ENCODE measurements at places on chromosomes 1 and 21.
A peak's percentile ranks its signal among the peaks of the same experiment; 100 is the strongest.

DNA sequence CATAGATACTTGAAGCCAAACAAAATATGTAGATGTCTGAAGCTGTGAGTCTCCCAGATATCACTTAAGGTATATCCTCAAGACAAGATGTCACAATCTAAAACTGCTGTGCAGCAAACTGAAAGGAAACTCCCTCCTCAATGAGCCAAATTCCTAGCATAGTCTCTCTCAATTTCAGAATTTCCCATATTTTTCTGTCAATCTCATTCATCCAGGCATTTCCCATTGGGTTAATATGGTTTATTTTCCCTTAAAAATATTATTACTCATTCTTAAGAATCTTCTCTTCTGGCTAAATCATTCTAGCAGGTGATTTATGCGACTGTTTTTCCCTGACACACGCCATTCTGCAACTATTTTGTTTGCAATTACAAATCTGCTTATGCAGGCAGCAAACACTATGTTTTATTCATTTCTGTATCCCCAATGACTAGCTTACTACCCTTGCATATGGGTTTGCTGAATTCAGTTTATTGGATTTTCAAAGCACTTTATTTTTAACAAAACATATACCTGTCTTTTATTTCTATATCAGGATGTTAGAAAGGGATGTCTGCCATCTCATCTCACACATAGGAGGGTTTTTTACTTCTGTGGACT, 69.9 kb downstream of the TNFSF4 start:
- peak; percentile 9 for DNase-seq

DNA sequence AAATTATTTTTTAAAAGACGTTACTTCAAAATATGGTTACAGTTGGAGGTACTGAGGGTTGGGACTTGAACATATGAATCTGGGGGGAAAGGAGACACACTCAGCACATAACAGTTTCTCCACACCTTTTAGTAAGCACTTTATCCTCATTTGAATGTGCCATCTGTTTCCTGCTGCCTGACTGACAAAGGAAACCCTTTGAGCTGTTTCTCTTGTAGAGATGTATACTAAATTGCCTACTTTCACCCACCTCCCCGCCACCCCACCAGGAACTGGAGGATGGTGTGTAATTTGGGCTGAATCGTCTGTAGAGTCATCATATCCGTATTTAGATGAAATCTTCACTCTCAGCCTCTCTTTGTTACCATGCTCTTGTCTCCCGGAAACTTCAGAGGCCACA, 108.1 kb downstream of the KAZN start:
- DNase-seq: no peak

- DNase-seq: no peak
Observed at GRCh38 chr1:230414694-230415093, 11.4 kb downstream of the PGBD5 start.

DNA sequence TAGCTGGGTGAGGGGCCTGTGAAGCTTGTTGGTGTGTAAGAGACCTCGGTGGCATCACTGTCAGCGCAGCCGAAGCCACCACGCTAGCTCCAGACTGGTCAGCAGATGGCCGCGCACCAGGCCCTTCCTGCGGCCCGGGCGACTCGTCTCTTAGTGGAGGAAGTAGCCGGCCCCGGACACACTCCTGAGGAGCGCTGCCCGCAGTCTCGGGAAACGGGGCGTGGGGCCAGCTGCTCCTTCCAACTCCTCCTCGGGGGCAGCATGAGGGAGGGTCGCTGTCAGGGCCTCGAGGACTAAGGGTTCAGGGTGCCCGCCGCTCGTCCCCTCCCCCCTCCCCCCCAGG, 20.4 kb downstream of the H3-3A start:
- no peak for DNase-seq

- no peak for DNase-seq
Observed at GRCh38 chr1:209869291-209870149, 41.7 kb downstream of the UTP25 start.

DNA sequence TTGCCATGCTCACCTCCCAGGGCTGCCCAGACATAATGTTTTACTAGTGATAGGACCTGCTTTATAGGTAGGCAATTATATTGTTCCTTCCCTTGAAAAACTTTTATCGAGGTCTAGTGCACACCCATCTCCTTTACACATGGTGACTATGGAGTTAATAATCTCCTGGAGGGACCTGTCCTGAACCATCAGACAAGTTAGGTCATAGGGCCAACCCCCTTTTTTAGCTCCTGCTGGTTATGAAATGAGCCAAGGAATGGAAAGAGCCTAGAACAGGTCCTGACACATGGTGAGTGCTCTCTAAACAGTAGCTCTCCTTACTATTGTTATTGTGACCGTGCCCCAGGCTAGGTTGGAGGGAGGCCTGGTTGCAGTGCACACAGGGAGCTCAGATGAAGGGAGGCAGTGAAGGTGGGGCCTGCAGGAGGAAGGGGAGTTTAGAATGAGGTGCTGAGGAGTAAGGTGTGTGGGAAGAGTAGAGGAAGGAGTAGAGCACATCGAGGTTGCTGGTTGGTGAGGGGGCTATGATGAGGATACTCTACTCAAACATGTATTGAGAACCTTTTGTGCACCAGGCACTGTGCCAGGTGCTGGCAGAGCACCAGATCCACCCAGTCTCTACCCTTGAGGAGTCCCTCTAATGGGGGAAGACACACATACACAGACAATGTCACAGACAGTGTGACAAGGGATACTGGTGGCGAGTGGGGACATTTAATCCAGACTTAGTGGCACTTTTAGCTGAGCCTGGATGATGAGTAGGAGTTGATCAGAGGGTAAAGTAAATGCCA, 14.1 kb upstream of the LMNA start:
- DNase-seq: no peak

- DNase-seq: no peak
Observed at GRCh38 chr1:68459091-68459490, 9.3 kb upstream of the RPE65 start.

DNA sequence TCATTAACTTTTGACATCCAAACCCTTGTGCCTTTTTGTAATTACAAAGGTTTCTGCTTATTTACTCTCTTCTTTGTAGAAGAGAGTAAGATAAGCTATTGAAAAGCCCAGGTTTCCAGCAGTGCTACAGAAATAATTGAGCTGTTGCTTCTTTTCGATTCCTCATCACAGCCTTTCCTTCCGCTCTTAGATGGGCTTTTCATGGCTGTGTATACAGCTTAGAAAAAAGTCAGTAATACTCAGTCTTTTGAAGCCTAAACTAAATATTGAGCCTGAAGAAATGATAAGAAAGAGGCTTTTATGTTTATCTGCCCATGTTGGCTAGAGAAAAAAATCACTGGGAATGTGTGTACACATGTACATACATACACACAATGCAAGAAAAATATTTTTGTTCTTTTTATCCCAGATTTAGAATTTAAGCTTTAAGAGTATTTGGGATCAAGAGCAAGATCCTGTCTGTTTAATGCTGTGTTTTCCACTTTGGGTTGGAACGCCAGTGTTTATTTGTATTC, 172.4 kb downstream of the VPS13D start:
- no peak for DNase-seq

DNA sequence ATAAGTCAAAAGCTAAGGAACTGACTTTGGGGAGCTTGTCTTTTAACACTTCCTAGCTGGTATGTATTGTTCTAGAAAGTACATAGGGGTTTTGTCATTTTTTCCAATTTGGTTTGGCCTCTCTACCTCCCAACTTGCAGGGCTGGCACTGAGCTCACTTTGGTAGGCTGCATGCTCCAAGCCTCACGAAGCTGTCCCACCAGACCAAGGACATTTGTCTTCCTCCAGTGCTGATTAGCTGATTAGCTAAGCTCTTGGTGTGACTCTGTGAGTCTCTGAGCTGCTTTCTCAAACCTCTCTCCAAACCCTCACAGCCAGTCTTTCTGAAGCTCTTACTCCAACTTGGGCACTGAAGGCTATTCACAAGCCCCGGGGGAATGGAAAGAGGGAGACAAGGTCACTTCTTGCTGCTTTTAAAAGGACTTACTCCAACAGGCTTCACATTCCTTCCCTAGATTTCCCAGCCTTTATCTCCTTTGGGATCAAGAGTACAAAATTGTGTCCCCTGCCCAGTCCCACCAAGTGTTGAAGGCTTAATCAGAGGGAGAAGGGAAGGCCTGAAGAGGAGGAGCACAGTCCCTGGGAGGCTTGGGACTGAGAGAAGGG, 893 bp upstream of the CFAP45 start:
- no peak for DNase-seq

DNA sequence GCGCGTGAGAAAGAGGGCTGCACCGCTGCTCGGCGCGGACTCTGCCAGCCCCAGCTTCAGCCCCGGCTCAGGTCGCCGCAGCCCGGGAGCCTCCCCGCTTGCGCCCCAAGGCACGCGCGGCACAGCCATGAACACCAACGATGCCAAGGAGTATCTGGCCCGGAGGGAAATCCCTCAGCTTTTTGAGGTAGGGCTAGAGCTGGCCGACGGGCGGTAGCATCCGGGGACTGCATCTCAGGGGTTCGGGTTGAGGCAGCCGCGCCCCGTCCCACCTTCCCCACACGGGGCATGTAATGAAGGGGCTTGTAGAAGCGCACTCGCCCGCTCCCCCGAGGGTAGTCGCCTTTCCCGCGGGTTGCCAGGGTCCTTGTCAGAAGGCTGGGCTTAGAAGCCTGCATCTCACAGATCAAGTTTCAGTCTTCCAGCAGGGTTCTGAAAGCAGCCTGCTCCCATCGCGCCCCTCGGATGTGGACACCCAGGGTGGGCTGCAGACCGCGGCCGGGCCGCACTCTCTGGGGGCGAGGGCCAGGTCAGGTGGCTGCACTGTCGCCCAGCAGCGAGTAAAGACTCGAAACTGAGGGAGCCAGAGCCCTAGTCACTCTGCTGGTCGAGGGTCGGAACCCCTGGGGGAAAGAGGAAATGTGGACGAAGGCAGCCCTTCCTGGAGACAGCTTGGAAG, 507 bp downstream of the AK5 start:
- DNase-seq: no peak

GRCh38 chr1:50348449-50349241, 74.6 kb downstream of the DMRTA2 start:
- DNase-seq: peak; percentile 35

DNA sequence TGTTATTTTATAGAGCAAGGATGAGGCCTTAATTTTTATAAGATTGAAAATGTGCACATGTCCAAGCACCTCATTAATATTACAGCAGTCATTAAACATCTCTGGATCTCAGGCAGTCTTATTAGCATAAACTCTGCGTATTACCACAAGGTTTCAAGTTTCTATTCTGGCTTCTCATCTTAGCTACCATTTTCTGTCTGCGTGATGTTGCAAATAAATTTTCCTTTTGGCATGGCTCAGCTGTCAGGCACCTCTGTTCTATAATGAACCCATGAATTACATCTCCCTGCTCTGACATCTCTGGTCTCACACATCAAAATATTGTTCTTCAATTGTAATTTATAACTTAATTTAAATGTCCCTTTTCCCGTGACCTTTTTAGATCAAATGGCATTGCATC, 156.5 kb downstream of the SLC45A1 start:
- DNase-seq: no peak

DNA sequence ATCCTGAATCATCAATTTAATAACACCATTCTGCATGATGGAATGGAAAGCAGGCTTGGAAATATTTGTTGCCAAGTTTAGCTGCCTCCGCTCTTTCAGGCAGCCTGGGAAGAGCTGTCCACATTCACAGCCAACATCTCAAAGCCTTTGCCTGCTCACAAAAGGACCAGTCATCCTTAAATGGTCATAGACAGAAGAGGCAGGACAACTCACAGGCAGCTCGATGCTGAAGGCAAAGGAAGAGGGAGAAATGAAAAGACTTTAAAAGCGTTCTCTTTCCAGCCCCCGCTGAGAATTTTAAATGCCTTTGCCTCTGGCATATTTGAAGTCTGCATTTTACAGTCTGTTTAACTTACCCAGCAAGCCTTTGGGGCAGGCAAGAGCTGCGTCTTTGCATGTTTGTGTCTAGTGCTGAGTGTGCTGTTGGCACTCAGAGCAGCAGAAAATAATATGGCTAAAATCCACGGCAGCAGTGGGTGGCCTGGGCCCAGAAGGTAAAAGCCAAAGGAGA, 68.9 kb downstream of the NMNAT2 start:
- no peak for DNase-seq

DNA sequence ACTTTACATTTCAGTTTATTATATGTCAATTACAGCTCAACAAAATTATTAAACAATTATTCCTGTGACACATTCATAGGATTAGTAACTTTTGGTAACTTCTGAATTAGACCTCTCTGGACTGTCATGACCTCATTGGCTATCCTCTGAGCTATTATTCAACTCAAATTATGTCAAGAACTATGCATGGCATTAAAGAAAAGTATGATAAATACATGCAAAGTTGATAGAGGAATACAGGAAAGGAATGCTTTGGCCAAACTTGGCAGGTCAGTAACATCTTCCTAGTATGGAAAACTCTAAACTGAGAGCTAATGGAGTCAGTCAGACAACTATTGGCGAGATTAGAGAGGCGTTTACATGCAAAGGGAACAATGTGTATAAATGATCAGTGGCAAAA, 158.4 kb downstream of the DUSP10 start:
- no peak for DNase-seq

GRCh38 chr1:21547876-21548275, 38.7 kb downstream of the ALPL start:
- DNase-seq: no peak

- DNase-seq: no peak
Observed at GRCh38 chr1:39613250-39613649, 26.2 kb downstream of the HEYL start.

GRCh38 chr1:7899741-7900140, 40.9 kb downstream of the TNFRSF9 start:
- DNase-seq: no peak

All from non-pigmented ciliary epithelial cell (primary cell).